Fibroblast of skin of left quadriceps (primary cell): ENCODE measurements at places on chromosomes 16 and 17.

DNA sequence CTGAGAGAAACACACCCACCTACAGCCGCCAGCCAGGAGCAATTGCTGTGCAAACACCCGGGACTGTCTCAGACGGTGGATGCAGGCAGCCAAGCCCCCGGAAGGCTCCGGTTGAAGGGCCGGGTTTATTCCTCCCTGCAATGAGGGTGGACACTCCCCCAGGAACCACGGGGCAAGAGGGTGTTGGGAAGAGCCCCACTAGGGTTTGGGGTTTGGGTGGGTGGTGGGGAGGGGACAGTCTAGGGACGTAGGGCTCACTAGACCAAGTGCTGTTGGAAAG is 19.2 kb downstream of the JPH3 start:
- no peak for DNase-seq

- DNase-seq = no peak
These were observed 20.6 kb downstream of the GLYR1 start for GRCh38 chr16:4826526-4826925.

DNA sequence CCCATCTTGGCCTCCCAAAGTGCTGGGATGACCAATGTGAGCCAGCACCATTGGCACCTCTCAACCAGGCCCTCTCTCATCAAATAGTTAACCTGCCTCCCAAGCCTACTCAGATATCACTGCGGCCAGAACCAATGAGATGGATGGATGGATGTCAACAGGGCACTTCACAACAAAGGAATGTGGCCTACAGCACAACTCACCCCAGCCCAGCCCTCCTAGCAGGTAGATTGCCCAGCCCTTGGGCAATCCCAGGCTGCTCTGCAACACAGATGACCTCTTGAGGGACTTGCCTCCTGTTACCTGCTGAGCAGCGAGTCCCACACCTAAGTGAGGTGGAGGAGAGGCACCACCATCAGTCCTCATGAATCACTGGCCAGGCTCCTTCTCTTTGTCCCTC is 22.6 kb upstream of the KIFC3 start:
- no peak for DNase-seq

- DNase-seq = no peak
These were observed 19.7 kb downstream of the ADCY9 start for GRCh38 chr16:4096509-4096908.

DNA sequence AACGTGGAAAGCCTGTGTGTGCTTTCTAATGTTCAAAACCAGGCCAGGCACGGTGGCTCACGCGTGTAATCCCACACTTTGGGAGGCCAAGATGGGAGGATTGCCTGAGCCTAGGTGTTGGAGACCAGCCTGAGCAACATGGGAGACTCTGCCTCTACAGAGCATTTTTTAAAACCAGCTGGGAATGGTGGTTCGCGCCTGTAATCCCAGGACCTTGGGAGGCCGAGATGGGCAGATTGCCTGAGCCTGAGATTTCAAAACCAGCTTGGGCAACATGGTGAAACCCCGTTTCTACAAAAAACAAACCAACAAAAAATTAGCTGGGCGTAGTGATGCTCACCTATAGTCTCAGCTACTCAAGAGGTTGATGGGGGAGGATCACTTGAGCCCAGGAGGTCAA is 26.4 kb downstream of the RNF213 start:
- DNase-seq = no peak

GRCh38 chr17:79633993-79634813 is 23.4 kb upstream of the RBFOX3 start:
- DNase-seq = no peak

DNA sequence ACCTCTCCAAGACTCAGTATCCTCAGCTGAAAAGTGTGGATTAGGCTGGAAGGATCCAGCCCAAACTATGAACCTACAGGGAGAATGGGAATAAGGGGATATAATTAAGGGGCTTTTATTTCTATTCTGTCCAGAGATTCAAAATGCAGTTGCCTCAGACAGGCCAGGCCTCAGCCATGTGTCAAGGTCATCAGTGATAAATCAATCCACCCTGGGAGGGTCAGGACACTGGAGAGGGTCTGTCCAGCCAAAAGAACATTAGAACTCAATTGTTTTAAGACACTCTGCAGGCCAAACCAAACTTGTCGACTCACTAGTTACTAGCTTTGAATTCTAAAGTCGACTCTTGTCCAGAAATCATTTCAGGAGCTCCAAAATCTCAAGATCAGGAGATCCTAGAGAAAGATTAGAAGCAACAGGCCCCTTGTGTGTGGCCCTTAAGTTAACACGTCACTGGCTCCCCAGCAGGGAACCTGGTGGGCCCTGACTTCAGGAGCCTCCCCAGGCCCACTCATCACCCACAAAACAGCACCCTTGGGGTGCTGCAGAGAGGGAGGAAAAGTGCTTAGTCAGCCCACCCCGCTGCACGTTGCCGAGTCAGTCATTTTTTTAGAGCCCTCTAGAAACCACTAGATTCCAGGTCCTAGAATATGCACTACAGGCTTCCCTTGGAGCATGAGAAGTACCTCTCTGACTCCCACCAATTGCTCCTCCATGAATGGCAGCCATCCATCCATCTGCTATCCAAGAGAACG is 156.8 kb downstream of the XYLT1 start:
- DNase-seq = no peak

DNA sequence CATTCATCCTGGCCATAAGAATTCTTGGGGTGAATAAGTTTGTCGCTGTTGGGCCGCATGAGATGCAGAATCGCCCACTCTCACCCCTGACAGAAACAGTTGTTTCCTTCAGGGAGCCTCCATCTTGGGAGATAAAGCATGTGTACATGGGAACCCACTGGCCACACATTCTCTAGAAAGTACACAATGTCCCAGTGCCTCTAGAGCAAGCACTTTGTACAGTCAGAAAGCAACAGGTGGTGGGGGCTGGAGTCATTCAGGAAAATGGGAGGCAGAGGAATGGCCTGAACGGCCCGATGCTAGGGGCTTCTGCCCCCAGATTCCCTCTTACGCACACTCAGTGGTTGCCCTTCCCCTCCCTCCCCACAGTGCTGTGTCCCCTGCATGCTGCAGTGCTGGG is 16.1 kb downstream of the ACE start:
- no peak for DNase-seq

DNA sequence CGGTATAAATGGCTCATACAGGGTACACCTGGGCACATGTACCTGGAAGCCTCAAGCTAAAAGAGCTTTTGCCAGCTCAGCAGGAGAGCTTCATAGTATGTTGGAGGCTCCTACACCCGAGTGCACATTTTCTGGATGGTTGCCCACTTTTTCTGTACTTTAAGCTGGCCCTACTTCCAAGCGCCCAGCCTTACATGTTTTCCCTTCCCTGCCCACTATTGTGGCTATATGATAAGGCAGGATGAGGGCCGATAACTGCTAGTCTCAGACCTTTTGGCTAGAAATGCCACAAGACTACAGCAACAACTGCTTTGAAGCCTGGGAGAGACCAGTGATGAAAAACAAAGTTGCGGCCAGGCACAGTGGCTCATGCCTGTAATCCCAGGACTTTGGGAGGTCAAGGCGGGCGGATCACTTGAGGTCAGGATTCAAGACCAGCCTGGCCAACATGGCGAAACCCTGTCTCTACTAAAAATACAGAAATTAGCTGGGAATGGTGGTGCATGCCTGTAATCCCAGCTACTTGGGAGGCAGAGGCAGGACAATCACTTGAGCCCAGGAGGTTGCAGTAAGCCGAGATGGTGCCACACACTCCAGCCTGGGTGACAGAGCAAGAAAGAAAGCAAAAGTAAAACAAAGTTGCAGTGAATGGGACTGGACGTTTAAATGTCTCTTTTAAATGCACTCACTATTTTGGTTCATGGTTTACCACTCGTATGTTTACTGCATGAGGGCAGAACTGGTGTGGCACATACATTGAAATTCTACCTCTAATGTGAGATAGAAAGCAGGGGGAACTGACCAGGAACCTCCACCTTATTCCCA is 14.2 kb upstream of the MARCHF10 start:
- DNase-seq = no peak

GRCh38 chr16:63978240-63978639 is 1143.6 kb downstream of the CDH11 start:
- no peak for DNase-seq

GRCh38 chr16:4679850-4680636 is 13.3 kb upstream of the NUDT16L1 start:
- no peak for DNase-seq
